ENCODE measurements at places on chromosomes 7 and 10. TPM values are rescaled to one million over a fixed set of nuclear protein-coding genes. Genes with fewer than 3 reads are reported as not detected.

The DNAH11 gene
- 4.0 TPM for total RNA-seq

The ARL4A gene
- 15.9 TPM for total RNA-seq

The IRF5 gene
- 0.56 TPM for total RNA-seq

The ASZ1 gene
- total RNA-seq, result not detected

The ADCK2 gene
- 26.8 TPM for total RNA-seq

The NPSR1 gene
- total RNA-seq, result not detected

The ZNF736 gene
- 13.0 TPM for total RNA-seq

The ZNF727 gene
- 0.38 TPM for total RNA-seq

The GNG11 gene
- total RNA-seq, result 152 TPM

The ZNF804B gene
- total RNA-seq, result not detected

The CYP26C1 gene
- under 0.01 TPM for total RNA-seq

The TMEM130 gene
- 0.38 TPM for total RNA-seq

The CPA1 gene
- total RNA-seq, result not detected

The SLC26A3 gene
- not detected for total RNA-seq

The CRHR2 gene
- not detected for total RNA-seq

The CHRM2 gene
- total RNA-seq, result under 0.01 TPM

The PON1 gene
- not detected for total RNA-seq

The RASSF4 gene
- total RNA-seq, result 20.6 TPM

The VWDE gene
- total RNA-seq, result 0.19 TPM

The GPER1 gene
- 3.1 TPM for total RNA-seq

The OPALIN gene
- not detected for total RNA-seq

The SPDYE1 gene
- total RNA-seq, result not detected

The CYP3A5 gene
- total RNA-seq, result under 0.01 TPM

The ACADSB gene
- 3.4 TPM for total RNA-seq

The SORCS1 gene
- not detected for total RNA-seq

The CALML5 gene
- total RNA-seq, result not detected

The COBL gene
- total RNA-seq, result not detected

The OR13A1 gene
- total RNA-seq, result not detected

The COL13A1 gene
- 44.3 TPM for total RNA-seq

The FAM241B gene
- total RNA-seq, result 0.19 TPM

The OLAH gene
- 2.5 TPM for total RNA-seq

The RHBDD2 gene
- 11.5 TPM for total RNA-seq

The UTF1 gene
- not detected for total RNA-seq

The IGF2BP3 gene
- 20.3 TPM for total RNA-seq

The CXCL12 gene
- 75.3 TPM for total RNA-seq

The SPDYE16 gene
- not detected for total RNA-seq

The NAT16 gene
- not detected for total RNA-seq

The UPK3BL2 gene
- 0.96 TPM for total RNA-seq

The SNX10 gene
- 0.28 TPM for total RNA-seq

The COMMD3 gene
- 42.8 TPM for total RNA-seq

The KCP gene
- 0.19 TPM for total RNA-seq

The PPP1R9A gene
- 0.56 TPM for total RNA-seq

The BAMBI gene
- total RNA-seq, result 8.6 TPM

The ZNRF2 gene
- total RNA-seq, result 5.4 TPM

The DPP6 gene
- total RNA-seq, result not detected

The RGS10 gene
- total RNA-seq, result 37.5 TPM

The GSTO2 gene
- 2.3 TPM for total RNA-seq

The NKX1-2 gene
- not detected for total RNA-seq

The CLEC2L gene
- not detected for total RNA-seq

The MCM10 gene
- total RNA-seq, result 1.4 TPM

The HTRA1 gene
- 232 TPM for total RNA-seq

The SPDYE8 gene
- not detected for total RNA-seq

The AQP1 gene
- 152 TPM for total RNA-seq

The HGF gene
- total RNA-seq, result 211 TPM

The RUFY2 gene
- total RNA-seq, result 17.3 TPM

The NODAL gene
- not detected for total RNA-seq

Data from regular cardiac myocyte (primary cell).